ENCODE measurements at places on chromosomes 1 and 21. TPM values are rescaled to one million over a fixed set of nuclear protein-coding genes. Genes with fewer than 3 reads are reported as not detected.

Gene CACNA1S
- total RNA-seq = not detected

Gene TLR5
- 0.09 TPM for total RNA-seq

Gene FLG2
- not detected for total RNA-seq

Gene CATSPERE
- 0.44 TPM for total RNA-seq

Gene MRPS14
- 40.4 TPM for total RNA-seq

Gene LEMD1
- total RNA-seq = 0.54 TPM

Gene CGN
- total RNA-seq = 0.70 TPM

Gene RPRD2
- total RNA-seq = 28.5 TPM

Gene CFHR2
- not detected for total RNA-seq

Gene NUDT4B
- total RNA-seq = not detected

Gene NPL
- total RNA-seq = 1.8 TPM

Gene GJA8
- not detected for total RNA-seq

Gene MAP1LC3C
- total RNA-seq = not detected

Gene KCNA3
- 95.2 TPM for total RNA-seq

Gene SPATA46
- not detected for total RNA-seq

Measured in activated CD8-positive, alpha-beta memory T cell treated with anti-CD3 and anti-CD28 coated beads, Interleukin-2, amount 10 ng/mL, durations not matched to agents 7 days and 5 days (primary cell).